CD4-positive, alpha-beta T cell treated with Interleukin-6 for 4 hours (primary cell): ENCODE measurements at places on chromosomes 1 and 21.
A peak's percentile ranks its signal among the peaks of the same experiment; 100 is the strongest.

DNA sequence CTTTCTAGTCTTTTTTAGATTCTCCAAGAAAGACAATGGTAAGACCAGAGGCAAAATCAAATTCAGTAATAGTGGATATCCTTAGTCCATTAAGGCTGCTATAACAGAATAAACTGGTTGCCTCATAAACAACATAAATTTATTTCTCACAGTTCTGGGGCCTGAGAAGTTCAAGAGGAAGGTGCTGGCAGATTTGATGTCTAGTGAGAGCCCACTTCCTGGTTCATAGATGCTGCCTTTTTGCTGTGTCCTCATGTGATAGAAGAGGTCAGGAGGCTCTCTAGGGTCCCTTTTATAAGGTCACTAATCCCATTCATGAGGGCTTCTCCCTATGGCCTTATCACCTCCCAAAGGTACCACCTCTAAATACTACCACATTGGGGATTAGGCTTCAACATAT is 31.5 kb upstream of the BTG3 start:
- DNase-seq, result no peak

DNA sequence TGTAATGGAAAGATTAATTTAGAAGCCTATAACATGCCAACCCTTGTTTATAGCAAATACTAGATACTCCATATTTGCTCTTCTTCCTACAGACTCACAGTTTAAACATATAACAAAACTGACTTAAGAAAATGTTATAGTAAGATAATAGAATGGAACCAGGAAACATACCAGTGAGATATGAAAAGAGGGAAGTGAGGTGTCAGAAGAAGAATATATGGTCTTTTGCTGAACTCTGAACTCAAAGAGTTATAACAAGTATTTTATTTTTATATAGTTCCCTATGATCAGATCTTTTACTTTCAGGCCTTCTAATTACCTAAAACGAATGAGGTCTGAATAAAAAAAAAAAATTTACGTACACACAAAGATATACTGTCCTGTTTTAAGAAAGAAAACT is 20.9 kb downstream of the TMED5 start:
- DNase-seq, result no peak

- DNase-seq, result no peak
Observed at GRCh38 chr1:165259706-165260428, 96.6 kb downstream of the LMX1A start.

DNA sequence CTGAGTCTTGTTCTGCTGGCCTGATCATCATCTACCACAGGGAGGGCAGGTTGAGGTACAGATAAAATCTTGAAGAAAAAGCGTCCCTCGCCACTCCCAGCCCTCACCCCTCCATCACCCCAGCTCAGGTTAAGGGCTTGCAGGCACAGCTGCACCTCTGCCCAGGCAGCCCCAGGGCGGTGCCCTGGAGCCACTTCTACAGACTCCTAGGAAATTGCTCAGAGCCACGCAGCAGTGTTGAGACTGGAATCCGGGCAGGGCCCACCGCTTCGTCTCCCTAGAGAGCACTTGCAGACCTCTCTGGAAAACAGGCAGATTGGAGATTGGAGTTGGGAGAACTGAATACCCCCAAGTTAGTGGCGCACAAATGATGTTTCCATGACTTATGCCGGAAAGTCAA is 35.3 kb downstream of the VN1R5 start:
- DNase-seq, result no peak

DNA sequence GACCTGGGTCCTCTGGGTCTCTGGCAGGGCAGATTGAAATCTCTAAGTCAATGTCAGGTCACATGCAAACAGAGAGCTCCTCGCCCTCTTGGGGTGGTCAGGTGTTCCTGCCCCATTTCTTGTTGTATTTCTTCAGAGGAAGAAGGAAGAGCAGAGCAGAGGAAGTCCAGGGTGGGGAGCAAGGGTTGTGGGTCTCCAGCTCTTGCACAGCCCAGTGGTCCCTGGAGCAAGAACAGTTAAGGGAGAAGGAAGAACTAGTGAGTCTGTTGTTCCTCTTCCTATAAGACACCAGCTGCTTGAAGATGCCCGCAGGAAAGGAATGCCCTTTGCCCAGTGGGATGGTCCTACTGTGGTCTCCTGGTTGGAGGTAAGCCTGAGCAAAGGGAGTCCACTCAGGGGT is 26.3 kb downstream of the MYOG start:
- no peak for DNase-seq

- DNase-seq, result no peak
Observed at GRCh38 chr1:44328671-44329416, 26.2 kb downstream of the ERI3 start.

DNA sequence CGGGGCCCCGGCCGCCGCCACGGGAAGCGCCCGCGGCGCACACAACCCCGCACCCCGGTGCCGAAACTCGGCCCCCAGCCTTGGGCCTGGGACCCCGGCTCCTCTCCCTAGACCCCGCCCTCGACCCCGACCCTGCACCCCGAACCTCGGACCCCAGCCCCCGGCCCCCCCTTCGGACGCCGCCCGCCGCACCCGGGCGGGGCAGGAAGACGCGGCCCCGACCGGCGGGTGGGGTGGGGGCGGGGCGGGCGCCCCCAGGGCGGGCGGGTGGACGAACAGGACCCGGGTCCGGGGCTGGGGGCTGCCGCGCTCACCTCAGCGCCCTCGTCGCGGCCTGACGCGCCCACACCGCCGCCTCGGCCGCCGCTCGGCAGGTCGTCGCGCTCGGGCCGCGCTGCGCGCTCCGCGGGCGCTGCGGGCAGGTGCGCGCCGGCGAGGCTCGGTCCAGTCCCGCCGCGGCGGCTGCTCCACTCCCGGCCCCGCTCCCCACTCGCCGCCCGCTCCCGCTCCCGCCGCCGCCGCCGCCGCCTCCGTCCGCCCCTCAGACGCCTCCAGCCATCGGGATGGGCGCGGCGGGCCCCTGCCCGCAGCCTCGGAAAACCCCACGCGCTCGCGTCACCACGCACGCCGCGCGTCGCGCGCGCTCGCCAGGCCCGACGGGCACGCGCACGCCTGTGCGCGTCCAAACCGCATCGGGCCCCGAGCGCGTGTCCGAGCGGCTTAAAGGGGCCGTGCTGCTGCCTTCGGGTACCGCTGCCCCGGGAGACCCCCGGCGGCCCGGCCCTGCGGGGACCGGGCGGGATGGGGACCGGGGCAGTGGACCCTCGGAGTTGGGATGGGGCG is at the start of gene GNB1:
GNB1 (minus strand) TSS at position 582 of the 843 bp plus-strand sequence. CDS start 65,634 bp downstream, outside the sequence.
- DNase-seq, result peak; percentile 86

DNA sequence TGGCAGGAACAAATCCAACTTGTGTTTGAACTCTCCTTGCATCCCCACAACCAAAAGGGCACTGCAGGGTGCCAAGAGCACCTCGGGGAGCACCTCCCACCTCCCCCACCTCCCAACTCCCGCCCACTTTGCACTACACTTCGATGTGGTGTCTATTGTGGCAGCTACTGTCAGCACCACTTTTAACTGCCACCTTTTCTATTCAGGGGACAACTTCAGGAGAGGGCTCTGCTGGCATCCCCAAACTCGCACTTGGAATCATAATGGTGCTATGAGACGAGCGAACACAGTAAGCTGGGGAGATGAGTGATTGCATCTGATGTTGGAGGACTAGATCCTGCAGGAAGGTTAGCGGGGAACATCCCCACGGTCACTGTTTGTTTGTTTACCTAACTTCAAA is 238.2 kb upstream of the PROX1 start:
- DNase-seq, result no peak

DNA sequence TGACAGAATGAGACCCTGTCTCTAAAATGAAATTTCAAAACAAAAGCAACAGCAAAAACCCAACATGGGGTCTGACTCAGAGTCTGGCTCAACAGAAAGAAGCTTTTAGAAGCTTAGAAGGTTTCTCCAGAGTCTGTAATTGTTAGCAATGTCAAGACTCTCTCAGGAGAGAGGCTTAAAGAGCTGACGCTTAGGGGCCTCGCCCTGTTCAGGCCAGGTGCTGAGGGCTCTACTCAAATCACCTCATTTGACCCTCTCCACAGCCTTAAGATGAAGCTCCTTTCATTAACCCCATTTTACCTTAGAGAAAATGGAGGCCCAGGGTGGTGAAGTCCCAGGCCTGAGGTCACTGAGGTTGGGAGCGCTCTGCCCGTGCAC is 5.3 kb upstream of the KIF17 start:
- DNase-seq, result no peak

- no peak for DNase-seq
Observed at GRCh38 chr1:10882069-10882468, 85.6 kb upstream of the CASZ1 start.

GRCh38 chr1:7264101-7264500 is 478.8 kb downstream of the CAMTA1 start:
- no peak for DNase-seq

DNA sequence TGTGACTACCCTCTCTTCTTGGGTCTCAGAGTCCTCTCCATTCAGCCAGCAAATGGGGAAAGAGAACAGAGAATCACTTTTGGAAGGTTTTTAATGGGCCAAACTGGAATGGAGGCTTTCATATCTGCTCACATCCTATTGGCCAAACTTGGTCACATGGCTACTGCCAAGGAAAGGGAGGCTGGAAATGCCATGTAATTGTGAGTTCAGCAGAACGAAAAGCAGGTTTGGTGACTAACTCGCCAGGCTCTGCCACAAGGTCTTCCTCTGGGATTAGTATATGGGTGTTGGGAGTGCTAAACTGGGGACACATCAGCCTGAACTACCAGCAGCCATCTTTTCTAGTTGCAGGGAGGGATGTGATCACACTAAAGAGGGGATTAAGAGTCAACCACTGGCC is 19.2 kb downstream of the RD3 start:
- no peak for DNase-seq

DNA sequence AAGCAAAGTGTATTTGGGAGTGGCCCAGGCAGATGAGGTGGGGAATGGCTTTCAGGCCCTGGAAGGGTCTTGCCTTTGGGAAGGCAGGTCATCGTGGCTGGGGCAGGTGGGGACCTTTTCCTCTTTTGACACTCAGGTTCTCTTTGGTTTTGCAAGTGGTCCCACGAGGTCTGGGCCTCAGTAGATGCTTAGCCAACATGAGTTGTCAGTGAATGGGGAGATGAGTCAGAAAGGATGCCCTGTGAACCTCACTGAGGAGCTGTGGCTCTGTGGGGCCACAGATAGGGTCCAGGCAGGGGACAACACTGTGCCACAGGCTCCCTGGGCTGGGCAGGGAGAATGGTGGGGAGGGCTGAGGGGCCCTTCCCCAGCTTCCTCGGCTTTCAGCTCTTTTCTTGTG is 19.0 kb downstream of the ARHGEF10L start:
- no peak for DNase-seq

- no peak for DNase-seq
Observed at GRCh38 chr1:60861961-60862567, 220.3 kb upstream of the NFIA start.

GRCh38 chr1:178954325-178954690 is 71.4 kb upstream of the FAM20B start:
- no peak for DNase-seq

DNA sequence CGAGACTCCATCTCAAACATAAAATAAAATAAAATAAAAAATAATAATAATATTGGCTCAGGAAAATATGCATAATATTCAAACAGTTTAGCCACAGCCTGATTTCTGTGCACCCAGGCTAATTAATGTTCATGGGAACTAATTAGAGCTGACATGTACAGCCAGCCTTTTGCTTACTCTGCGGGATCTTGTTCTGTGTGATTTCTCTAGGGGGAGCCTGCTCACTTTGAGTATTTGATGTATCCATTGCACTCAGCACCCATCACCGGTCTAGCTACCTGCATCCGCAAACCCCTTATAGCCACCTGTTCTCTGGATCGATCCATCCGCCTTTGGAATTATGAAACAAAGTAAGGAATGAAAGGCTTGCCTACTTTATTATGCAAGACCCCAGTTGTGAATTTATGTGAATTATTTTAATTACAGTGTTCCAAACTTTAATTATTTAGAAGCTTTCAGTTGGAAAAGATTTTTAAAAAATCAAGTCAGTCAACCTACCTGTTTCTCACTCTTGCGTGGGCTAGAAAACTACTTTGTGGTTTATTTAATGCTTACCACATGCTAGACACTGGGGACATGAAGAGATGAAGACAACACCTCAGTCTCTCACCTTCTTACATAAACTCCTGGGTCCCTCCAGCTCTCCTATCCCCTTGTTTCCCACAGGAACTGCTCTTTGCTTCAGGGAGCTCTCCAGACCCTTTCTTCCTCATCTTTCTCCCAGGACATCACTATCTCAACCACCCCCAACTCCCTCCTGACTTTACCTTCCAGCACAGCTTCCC is 25.4 kb downstream of the CFAP57 start:
- no peak for DNase-seq

- DNase-seq, result no peak
Observed at GRCh38 chr1:192604979-192605620, 29.5 kb downstream of the RGS1 start.

DNA sequence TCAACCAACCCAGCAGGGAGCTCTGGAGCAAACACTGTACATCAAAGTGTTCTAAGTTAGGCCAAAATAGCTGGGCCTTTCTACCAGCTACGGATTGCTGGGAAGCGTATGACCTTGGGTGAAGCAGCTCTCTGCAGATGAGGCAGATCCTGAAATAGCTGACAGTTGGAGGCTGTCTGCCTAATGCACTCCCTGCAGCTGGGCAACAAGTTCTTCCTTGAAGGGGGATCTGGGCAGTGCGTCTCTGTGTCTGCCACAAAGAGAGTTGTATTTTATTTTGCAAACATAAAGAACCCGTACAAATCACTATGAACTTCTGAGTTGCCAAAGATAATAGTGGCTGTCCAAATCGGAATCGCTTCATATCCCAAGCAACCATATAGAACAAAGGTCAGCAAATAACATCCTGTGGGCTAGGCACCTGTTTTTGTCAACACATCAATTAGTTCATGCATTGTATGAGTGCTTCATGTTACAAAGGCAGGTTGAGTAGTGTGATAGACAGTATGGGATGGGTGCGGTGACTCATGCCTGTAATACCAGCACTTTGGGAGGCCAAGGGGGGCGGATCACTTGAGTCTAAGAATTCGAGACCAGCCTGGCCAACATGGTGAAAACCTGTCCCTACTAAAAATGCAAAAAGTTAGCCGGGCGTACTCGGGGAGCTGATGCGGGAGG is 29.1 kb upstream of the KLF17 start:
- no peak for DNase-seq

- no peak for DNase-seq
Observed at GRCh38 chr1:243256590-243256989, 749 bp downstream of the SDCCAG8 start.

- no peak for DNase-seq
Observed at GRCh38 chr1:17765444-17766411, 10.6 kb downstream of the ACTL8 start.

GRCh38 chr1:65278376-65279069 is 30.8 kb upstream of the DNAJC6 start:
- no peak for DNase-seq

GRCh38 chr1:53361541-53361961 is 33.7 kb upstream of the LRP8 start:
- DNase-seq, result no peak
